GM10248 (cell line): ENCODE measurements at places on chromosomes 12 and 14.

DNA sequence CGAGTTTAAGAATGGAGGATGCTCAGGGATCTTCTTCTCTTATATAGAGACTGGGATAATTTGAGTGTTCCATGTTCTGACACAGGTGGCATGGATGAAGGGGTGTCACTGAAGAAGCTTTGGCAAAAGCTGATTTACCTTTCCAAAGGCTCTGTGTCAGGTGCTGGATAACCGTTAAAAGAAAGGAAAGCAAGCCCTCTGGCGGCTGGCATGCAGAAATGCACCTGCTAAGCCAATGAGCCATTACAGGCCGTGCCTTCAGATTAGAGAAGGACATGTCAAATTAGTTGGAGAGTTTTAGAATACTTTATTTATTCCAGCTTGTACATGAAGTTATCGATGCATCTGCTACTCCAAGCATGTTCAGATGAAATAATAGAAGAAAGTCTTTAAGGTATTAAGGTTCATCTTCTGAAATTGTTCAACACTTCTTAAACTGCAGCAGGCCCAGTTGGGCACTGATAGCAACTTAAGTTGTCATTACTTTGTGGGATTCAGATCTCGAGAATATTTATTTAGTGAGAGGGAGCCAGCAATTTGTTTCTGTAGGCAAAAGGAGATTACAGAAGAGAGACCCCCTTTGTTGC lies 678.2 kb downstream of the NRXN3 start:
- DNase-seq: peak; percentile 14

GRCh38 chr14:33406766-33407165 lies 468.1 kb downstream of the NPAS3 start:
- no peak for DNase-seq

GRCh38 chr12:75488553-75488952 lies 8.0 kb downstream of the GLIPR1 start:
- DNase-seq: no peak

DNA sequence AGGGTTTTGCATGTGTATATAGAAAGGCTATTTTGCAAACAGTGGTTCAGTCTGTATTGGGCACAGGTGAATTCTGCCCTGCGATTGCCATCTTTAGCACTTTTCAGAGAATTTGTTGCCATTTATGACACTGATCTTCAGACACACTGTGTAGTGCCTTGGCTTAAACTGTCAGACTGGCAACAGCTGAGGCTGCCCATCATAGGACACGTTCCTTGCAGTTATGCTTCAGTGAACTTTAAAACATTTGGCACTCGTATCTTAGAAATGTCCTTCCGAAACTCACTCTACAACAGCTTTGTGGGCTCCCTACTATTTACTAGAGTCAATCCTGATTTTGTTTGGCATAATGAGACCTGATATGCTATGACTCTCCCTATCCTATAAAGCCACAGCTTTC lies 29.1 kb downstream of the AP5M1 start:
- no peak for DNase-seq

GRCh38 chr14:50733494-50733893 lies 65.4 kb upstream of the SAV1 start:
- no peak for DNase-seq

DNA sequence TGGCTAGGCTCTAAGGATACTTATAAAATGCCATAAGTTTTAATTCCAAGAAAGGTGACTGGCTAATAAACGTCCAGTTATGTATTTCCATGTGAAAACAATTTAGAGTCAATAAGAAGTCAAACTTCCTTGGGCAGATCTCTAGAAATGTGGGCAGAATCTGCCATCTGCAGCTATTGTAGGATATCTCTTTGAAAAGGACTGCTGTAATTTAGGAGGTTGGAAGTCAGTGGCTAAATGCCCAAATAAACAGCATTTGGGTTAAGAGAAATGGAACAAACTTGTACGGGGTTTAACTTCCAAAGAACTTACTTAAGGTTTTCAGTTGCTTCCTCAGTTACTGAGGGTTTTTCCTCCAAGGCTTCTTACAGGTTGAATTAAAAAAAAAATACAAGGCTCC lies 121.6 kb downstream of the FIGNL2 start:
- no peak for DNase-seq

- no peak for DNase-seq
Measured at GRCh38 chr12:131356485-131357184, 354.3 kb upstream of the SFSWAP start.

GRCh38 chr12:91273560-91273959 lies 90.9 kb upstream of the DCN start:
- no peak for DNase-seq

- no peak for DNase-seq
Measured at GRCh38 chr12:41073633-41074472, 114.3 kb upstream of the PDZRN4 start.

DNA sequence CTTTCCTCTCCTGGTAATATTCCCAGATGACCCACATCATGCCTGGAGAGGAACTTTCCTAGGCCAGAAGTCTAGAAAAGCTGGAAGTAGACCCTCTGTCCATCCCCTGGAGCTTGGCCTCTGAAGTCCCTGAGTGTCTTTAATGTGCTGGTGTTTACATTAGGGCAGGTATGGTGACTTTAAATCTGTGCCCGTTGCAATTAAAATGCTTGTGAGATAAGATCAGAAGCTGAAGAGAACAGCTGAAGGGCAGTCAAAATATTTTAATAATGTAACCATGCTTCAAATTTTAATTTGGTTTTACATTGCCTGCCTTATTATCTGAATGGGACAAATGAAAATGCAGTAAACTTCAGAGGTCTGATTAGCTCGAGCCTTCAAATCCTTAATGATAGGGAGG lies 1022.5 kb downstream of the BCL11B start:
- no peak for DNase-seq

DNA sequence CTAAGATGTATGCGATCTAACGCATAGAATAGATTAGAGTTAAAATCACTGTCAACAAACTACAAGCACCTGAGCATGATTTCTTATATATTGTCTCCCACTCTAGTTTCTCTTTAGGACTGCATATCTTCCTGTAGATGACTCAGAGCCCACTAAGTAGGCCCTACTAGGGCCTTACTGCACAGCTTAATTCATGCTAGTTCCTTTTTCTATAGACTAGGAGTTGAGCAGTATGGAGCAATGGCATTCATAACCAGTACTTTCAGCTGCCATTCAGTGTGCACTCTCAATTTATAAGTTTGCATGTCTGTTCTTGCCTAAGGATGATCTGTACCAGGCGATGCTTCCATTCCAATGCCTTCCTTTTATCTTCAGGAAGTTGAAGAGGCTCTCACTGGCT lies 103.5 kb downstream of the METTL25 start:
- DNase-seq: no peak

GRCh38 chr14:73760598-73761586 lies 46.7 kb upstream of the PNMA1 start:
- DNase-seq: no peak

GRCh38 chr14:74566174-74567141 lies 45.6 kb downstream of the LTBP2 start:
- DNase-seq: no peak

DNA sequence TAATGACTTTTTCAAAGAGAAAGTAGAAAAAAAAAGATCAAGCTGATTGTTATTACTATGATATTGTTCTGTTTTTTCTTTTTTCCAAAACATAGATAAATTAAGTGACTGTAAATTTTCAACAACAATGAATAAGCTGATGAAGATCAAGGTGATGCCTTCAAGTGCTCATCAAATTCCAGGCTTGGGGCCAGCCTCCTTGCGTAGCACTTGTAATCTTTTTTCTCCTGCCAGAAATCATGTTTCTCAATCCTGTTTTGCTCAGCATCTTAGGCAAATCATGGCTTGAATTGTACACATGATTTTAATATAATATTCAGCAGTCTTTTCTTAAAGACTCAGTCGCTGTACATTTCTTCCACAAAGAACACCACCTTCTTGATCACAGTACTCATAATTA lies 333.2 kb downstream of the NPAS3 start:
- DNase-seq: no peak

DNA sequence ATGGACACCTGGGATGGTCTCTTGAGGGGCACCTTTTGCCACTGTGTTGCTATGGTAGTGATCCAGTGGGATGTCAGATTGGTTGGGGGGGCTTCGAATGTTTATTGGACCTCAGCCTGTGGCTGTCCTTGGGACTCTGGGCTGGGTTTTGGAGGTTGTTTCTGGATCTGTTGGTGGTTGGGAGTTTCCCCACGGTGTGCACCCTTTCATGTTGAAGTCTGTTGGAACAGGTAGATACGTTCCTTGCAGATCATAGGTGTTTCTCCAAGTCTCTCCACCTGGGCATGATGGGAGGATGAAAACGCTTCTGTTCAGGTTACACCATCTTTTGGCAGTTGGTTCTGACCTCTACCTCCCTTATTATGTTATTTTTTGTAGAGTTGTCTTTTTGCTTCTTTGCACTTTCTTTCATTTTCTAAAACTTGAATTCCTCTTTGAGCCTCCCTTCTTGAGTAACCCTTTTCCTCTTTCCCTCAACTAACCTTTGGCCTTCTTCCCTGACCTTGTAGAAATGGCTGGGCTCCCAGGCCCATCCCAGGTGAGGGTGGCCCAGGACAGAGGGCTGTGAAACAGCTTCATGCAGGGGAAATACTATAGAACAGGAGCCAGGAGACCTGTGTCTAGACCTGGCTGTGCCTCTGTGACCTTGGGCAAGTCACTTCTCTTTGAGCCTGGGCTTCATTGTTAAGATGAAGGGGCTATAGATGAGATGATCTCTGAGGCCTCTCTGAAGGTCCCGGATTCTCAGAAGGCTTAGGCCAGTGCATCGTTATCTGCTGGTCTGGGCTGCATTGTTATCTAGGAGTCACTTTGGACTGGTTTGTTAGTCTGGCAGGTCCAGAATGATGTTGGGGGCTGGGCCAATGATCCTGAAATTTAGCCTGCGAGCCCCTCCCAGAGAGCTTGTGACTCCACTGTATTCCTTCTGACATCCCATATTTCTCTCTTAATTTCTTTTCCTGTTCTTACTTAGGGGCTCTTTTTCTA lies 2.0 kb downstream of the ATN1 start:
- no peak for DNase-seq

- no peak for DNase-seq
Measured at GRCh38 chr12:28558250-28558649, 368.0 kb downstream of the CCDC91 start.

- no peak for DNase-seq
Measured at GRCh38 chr14:37384870-37385596, 187.3 kb downstream of the MIPOL1 start.

DNA sequence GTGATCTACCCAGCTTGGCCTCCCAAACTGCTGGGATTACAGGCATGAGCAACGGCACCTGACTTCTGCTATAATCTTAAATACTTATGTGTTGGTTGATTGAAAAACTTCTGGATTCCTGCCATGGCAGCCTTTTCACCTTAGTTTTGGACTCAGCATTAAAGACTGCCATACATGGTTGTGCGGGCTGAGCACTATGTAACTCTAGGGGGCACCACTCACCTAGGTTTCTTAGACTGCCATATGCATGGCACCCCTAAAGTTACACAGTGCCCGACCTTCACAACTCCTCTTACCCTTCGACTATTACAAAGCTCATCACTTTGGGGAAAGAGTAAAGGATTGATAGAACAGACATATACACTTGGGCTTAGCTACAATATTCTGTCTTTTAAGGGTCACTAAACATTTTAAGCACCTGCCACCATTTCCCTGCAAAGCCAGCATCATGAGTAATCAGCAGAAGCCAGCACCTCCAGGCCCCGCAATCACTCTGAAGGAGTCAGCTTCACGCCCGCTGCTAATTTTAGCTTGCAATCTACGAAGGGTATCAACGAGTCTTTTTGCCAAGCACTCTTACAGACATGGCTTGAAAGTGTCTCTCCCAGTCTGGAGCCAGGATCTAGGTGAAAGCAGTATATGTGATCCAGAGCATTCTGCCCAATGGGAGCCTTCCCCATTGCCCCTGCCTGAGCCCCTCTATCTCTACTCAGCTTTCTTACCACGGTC lies 59.8 kb downstream of the SUDS3 start:
- DNase-seq: no peak

DNA sequence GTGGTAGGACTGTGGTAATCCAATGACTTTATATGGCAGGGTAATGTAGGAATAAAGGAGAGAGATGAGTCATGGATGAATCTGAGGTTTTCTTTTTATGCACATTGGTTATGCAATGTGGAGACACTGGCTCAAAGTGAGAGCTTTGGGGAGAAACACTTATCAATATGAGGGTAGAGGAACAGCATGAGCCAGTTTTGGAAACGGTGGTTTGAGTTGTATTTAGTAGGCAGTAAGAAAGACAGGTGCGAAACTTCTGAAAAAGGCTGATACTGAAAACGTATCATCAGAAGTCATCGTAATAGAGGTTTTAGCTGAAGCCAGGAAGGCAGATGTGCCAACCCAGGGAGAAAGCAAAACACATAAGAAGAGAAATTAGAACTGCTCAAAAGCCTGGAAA lies 854.8 kb upstream of the SEL1L start:
- DNase-seq: no peak

DNA sequence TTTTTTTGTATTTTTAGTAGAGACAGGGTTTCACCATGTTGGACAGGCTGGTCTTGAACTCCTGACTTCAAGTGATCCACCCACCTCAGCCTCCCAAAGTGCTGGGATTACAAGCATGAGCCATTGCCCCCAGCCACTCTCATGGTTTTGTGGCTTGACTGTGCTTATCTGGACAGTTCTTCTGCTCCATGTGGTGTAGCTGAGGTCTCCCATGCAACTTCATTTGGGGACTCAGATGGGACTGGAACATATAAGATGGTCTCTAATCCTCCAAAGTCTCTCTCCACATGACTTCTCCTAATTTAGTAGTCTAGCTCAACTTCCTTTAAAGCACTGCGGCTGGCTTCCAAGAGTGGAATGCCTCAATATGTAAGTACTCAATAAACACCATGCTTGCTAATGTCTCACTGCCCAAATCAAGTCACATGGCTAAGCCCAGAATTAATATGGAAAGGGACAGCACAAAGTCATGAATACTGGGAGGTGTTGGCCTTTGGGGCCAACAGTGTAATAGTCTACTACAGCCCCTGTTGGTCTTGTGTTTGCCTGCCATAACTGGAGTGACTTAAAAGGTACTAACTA lies 7.4 kb downstream of the INHBC start:
- no peak for DNase-seq

- no peak for DNase-seq
Measured at GRCh38 chr12:58596381-58596780, 323.9 kb downstream of the LRIG3 start.

- no peak for DNase-seq
Measured at GRCh38 chr12:116241157-116241759, 36.2 kb downstream of the MED13L start.

DNA sequence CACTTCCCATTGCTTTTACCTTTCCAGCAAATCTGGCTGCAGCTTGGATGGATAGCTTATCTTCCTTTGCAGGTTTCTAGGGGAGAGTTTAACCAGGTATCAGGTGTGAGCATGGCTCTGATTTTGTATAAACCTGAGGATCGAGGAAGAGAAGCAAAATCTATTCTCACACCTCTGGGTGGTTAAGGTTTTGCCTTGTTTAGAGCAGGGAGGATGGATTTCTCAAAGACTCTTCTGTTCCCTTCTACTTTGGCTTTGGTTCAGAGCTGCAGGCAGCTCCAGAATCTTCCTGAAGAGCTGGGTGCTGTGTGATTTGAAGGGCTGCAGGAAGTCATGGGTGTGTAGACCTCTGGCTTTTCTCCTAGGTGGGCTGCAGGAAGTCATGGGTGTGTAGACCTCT lies 1.7 kb downstream of the JDP2 start:
- DNase-seq: no peak
